ENCODE measurements at places on chromosomes 7 and 10.

- no peak for DNase-seq
Observed at GRCh38 chr10:74103560-74104258, 46.9 kb downstream of the AP3M1 start.

DNA sequence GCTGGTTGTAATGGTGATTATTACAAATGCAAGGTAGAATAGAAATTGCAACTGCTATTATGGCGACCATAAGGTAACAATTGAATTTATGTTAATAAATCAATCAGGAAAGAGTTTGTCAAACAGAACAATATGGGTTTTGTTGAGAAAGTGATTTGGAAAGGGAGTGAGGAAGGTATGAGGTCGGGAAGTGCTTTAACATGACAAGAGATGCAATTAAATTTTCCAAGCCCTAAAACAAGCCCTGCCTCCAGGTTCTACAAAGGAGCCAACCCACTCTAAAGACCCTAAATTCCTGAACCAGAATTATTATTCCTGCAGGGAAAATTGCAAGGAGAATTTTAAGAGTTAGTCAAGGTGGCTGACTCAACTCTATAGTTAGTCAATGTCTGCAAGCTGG is 363.7 kb downstream of the BMPER start:
- DNase-seq = no peak

- DNase-seq = no peak
Observed at GRCh38 chr7:64880322-64881297, 22.5 kb upstream of the ZNF273 start.

- no peak for DNase-seq
Observed at GRCh38 chr7:30521532-30521931, 16.9 kb upstream of the GGCT start.

DNA sequence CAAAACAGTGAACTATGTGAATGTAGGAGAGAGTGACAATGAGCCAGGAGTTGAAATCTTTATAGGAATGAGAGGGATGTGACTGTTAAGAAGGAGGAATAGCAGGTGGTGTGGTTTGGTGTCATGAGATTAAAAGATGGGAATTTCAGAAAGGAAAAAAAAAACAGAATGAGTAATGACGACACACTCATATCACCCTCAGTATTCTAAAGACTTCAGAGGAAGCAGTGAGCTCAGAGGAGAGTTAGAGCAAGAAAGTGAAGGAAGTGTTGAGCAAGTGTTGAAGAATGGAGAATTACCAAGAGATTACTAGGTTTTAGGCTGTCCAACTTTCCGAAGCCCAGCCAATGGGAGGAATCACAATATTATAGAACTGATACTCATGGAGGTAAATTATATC is 220.5 kb upstream of the HGF start:
- DNase-seq = no peak

- DNase-seq = no peak
Observed at GRCh38 chr10:121027371-121027770, 176.2 kb downstream of the WDR11 start.

- DNase-seq = no peak
Observed at GRCh38 chr10:131748831-131749766, 151.7 kb upstream of the PPP2R2D start.

- no peak for DNase-seq
Observed at GRCh38 chr10:130606001-130606405, 469.8 kb downstream of the GLRX3 start.

- DNase-seq = no peak
Observed at GRCh38 chr10:48736596-48736995, 51.9 kb downstream of the WDFY4 start.

DNA sequence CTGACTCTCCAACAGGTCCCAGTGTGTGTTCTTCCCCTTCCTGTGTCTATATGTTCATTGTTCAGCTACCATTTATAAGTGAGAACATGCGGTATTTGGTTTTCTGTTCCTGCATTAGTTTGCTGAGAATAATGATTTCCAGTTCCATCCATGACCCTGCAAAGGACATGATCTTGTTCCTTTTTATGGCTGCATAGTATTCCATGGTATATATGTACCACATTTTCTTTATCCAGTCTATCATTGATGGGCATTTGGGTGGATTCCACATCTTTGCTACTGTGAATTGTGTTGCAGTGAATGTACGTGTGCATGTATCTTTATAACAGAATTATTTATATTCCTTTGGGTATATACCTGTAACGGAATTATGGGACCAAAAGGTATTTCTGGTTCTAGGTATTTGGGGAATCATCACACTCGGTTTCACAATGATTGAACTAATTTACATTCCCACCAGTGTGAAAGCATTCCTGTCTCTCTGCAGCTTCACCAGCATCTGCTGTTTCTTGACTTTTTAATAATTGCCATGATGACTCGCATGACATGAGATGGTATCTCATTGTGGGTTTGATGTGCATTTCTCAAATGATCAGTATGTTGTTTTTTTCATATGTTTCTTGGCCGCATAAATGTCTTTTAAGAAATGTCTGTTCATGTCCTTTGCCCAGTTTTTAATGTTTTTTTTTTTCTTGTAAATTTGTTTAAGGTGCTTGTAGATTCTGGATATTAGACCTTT is 60.2 kb downstream of the LSMEM1 start:
- no peak for DNase-seq

GRCh38 chr10:12382956-12383531 is 33.7 kb downstream of the CAMK1D start:
- DNase-seq = no peak

DNA sequence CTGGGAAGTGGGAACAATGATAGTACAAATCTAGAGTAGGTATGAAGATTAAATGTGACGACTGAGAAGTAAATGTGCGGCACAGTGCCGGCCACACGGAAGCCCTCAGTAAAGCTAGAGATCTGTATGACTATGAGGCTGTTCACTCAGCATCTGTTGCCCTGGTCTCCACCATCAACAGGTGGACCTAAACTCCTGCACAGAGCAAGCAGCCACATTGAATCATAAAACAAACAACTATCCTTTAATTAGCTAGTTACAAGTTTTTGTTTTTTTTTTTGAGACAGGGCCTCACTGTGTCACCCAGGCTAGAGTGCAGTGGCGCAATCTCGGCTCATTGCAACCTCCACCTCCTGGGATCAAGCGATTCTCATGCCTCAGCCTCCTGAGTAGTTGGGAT is 16.6 kb downstream of the RBP4 start:
- no peak for DNase-seq

DNA sequence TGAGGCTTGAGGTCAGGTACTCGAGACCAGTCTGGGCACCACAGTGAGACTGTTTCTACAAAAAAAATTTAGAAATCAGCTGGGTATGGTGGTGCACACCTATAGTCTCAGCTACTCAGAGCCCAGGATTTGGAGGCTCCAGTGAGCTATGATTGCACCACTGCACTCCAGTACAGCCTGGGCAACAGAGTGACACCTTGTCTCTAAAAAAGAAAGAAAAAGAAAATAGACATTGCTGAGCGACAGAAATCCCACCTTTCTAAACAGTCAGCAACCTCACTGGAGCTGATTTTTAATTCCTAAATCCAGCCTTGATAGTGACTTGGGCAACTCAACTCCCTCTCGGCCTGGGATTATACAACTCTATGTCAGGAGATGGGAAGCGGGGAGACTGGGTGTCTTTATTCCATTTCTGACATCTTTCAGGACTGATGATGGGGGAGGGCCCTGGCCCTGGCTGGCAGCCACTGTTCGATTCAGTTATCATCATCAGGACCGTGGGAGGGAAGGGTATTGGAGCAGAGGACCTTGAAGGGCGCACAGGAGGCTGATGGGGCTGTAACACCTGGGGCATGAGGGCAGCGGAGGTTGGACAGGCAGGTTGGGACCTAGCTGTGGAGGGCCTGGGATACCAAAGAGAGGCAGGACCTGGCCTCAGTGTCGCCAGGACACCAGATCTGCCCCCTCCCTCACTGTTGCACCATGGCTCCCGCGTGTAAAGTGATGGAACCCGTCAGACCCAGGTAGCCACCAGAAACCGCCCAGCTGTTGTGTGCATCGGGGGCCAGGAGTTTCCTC is 14.7 kb downstream of the HSPB1 start:
- DNase-seq = no peak

- DNase-seq = no peak
Observed at GRCh38 chr10:109882251-109883057, 40.9 kb downstream of the XPNPEP1 start.

DNA sequence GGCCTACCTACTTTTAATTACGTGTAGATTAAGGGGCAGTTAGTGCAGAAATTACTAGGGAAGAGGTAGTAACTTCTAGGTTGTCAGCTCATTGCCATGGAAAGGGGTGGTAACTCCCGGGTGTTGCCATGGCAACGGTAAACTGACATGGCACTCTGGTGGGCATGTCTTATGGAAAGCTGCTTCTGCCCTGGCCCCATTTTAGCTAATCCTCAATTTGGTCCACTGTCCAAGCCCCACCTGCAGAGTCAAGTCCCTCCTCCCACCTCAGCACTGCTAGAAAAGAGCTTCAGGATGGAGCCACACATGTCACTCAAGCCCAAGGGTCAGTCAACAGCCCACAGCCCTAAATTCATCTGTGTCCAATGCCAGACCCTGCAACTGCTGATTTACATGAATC is 7.5 kb upstream of the ZKSCAN1 start:
- no peak for DNase-seq

- DNase-seq = no peak
Observed at GRCh38 chr10:123392182-123392963, 238.2 kb downstream of the BUB3 start.

DNA sequence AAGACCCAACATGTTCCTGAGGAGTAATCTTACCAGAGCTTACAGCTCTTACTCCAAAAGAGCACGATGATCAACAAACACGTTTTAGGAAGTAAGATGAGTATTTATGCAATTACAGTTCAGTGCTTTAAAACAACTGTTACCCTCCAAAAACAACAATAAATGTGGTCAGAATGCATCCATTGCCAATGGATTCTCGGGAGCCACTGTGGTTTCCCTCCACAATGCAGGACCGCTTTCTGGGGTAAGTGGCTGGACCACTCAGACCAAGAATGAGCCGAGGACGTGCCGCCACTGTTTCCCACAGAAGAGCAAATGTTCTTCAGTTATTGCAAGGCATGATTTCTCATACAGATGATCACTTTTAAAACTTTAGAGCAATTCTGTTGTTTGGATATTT is 232.3 kb upstream of the MKLN1 start:
- no peak for DNase-seq

GRCh38 chr7:94044806-94045205 is 40.7 kb upstream of the BET1 start:
- DNase-seq = no peak

- DNase-seq = no peak
Observed at GRCh38 chr10:95482501-95483233, 78.5 kb downstream of the SORBS1 start.

- no peak for DNase-seq
Observed at GRCh38 chr10:79440281-79440680, 5.1 kb downstream of the ZCCHC24 start.

GRCh38 chr7:38727184-38727940 is 96.2 kb upstream of the AMPH start:
- DNase-seq = no peak
